ENCODE measurements at places on chromosomes 4 and X.

DNA sequence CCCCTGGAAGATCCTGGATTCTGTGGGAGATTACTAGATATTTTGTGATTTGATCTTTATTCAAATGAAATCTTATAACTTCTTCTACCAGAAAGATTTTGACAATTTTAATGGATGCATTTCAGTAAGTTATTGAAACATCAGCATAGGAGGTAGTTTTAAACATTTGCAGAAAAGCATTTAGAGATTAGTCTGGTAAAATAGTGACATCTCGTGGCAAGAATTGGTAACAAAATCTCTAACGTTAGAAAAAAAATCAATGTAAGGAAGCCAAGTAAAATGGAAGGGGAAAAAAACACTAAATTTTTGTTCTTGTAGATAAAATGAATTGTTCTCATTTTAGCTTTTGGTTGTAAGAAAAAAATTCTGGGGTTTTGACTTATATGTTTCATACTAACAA lies 73.3 kb downstream of the TASL start:
- H3K36me3 ChIP-seq: no peaks in the 10 kb centered on the region
- no peaks in the 10 kb centered on the region for H3K4me1 ChIP-seq
- H3K27ac ChIP-seq: no peak overlapping the region

DNA sequence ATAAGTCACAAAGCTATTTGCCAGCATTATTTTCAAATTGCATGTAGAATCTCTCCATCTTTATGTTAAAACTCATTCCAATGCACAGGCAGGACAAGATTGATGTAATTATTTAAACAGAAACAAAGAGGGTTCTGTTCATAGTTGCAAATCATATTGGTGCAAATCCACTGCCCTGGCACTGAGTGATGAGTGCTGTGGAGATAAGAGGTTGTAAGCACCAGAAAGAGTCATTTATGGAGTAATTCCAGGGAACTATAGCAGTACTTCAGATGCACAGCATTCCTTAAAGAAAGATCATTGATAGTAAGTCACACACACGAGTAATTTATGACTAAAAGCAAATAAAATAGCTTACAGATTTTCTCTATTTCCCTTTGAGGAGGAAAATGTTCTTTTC lies 337.7 kb upstream of the CTSO start:
- no peak for DNase-seq
- H3K27me3 ChIP-seq: no peaks in the 10 kb centered on the region
- no peaks in the 10 kb centered on the region for H3K4me1 ChIP-seq
- H3K4me3 ChIP-seq: no peak overlapping the region
- H3K36me3 ChIP-seq: no peaks in the 10 kb centered on the region
- H3K27ac ChIP-seq: no peak overlapping the region

GRCh38 chrX:21806691-21807090 lies 32.7 kb upstream of the MBTPS2 start:
- no peaks in the 10 kb centered on the region for H3K36me3 ChIP-seq
- DNase-seq: no peak
- no peaks in the 10 kb centered on the region for H3K4me1 ChIP-seq
- H3K27me3 ChIP-seq: peaks cover 5% of the 10 kb centered on the region
- no peak overlapping the region for H3K4me3 ChIP-seq

GRCh38 chr4:84852081-84852480 lies 114.4 kb downstream of the WDFY3 start:
- H3K27me3 ChIP-seq: no peaks in the 10 kb centered on the region
- H3K4me3 ChIP-seq: no peak overlapping the region
- no peak overlapping the region for H3K27ac ChIP-seq
- H3K4me1 ChIP-seq: no peaks in the 10 kb centered on the region
- H3K36me3 ChIP-seq: no peaks in the 10 kb centered on the region

- no peak overlapping the region for H3K4me3 ChIP-seq
- no peaks in the 10 kb centered on the region for H3K36me3 ChIP-seq
- no peak overlapping the region for H3K27ac ChIP-seq
- peaks cover 5% of the 10 kb centered on the region for H3K4me1 ChIP-seq
- H3K27me3 ChIP-seq: peaks cover 3% of the 10 kb centered on the region
Measured at GRCh38 chrX:48848847-48849246, 13.4 kb upstream of the PCSK1N start.

- no peak overlapping the region for H3K27ac ChIP-seq
- H3K4me3 ChIP-seq: no peak overlapping the region
- H3K4me1 ChIP-seq: no peaks in the 10 kb centered on the region
- no peak for DNase-seq
- H3K27me3 ChIP-seq: no peaks in the 10 kb centered on the region
Measured at GRCh38 chr4:5470318-5471198, 237.8 kb downstream of the EVC2 start.

Measured in activated naive CD8-positive, alpha-beta T cell treated with anti-CD3 and anti-CD28 coated beads, Interleukin-2, amount 10 ng/mL, durations not matched to agents 7 days and 5 days (primary cell).